ENCODE measurements at places on chromosomes 4 and X. TPM values are rescaled to one million over a fixed set of nuclear protein-coding genes. Genes with fewer than 3 reads are reported as not detected.

DNA sequence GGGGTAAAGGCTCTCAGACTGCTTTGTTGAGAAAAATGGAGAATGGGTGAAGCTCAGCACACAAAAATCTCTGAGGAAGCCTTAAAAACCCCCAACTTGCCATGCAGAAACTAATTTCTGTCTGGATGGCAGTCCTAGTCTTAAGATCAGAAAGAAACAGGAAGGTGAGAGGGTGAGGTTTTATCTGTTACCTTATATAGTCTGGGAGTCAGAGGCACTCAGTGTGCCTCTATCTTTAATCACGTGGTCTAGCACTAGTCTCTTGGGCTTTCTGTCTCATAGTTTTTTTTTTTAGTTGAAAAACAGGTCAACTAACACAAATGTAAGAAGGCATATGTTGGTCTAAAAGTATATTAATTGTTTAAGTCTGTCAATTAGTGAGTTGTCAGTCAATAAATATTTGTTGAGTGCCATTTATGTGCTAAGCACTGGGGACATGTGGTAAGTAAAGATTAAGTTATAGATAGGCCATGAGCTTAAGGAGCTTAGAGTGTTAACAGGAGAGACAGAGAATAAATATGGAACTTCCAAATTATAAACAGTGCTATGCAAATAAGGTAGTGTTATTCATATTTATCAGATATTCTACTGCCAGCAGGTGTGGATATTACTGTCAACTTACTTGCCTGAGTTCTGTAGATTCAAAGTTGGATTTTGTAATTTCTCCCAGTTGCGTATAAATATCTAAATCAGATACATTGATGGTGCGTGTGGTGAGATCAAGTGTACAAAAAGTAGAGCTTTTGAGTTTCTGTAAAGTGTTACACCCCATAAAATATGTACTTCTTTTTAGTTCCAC is 7.0 kb downstream of the CYBB start:
- H3K27ac ChIP-seq, result no peak overlapping the region
- H3K36me3 ChIP-seq, result no peaks in the 10 kb centered on the region
- no peaks in the 10 kb centered on the region for H3K4me1 ChIP-seq
- no peak overlapping the region for H3K4me3 ChIP-seq

DNA sequence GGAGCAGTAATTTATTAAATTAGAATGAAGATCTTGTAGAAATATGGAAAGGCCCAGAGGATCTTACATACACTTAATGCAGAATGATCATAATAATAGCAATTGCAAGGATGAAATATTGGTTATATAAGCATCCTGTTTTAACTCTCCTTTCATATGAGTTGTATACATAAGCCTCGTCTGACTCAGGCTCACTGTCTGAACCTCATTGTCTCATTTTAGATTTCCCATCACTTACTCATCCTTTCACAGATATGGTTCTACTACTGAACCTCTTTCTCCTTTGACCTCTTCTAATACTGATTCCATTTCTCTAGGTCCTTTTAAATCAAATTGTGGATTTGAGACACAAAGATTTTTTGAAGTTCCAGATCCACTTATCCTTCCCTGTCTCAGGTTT is 277.3 kb upstream of the TRPC5 start:
- H3K4me1 ChIP-seq, result peaks cover 12% of the 10 kb centered on the region
- H3K27me3 ChIP-seq, result no peaks in the 10 kb centered on the region
- no peak overlapping the region for H3K27ac ChIP-seq
- H3K36me3 ChIP-seq, result no peaks in the 10 kb centered on the region
- no peak for DNase-seq
- no peak overlapping the region for H3K4me3 ChIP-seq

GRCh38 chr4:47749858-47750257 is 88.0 kb downstream of the CORIN start:
- no peaks in the 10 kb centered on the region for H3K27me3 ChIP-seq
- no peak overlapping the region for H3K27ac ChIP-seq
- no peak for DNase-seq
- H3K4me3 ChIP-seq, result no peak overlapping the region

DNA sequence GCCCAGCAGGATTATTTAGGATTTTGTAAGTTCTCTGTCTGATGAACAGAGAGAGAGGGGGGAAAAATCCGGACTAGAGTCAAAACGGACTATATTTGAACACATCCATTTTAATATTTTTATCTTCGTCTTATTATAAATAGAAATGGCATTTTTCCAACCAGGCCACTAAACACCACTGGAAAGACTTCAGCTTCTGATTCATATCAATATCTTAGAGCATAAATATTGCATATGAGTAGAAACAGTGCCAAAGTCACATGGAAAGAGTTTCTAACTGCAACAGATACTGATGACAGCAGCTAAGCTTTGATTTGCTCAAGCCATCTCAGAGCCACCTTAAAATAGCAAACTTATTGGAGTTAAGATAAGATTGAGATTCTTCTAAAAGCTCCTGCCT is 456 bp downstream of the PPARGC1A start:
- no peaks in the 10 kb centered on the region for H3K36me3 ChIP-seq
- no peaks in the 10 kb centered on the region for H3K27me3 ChIP-seq

DNA sequence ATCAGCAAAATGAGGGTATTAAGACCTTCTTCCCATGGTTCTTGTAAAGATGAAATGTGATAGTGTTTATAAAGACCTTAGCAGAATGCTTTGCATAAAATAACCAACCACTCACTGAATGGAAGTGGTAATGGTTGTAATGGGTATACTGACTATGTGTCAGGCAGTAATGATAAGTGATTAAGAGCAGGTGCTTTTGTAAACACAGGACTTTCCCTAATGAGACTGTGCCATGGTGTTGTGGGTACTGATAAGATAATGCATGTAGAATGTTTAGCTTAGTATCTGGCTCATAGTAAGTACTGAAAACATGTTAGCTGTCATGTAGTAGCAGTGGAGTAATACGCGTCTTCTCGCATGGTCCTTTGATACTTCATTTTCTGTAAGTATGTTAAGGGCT is 6.9 kb downstream of the LSM6 start:
- H3K36me3 ChIP-seq, result peaks cover 10% of the 10 kb centered on the region
- H3K4me3 ChIP-seq, result no peak overlapping the region
- H3K27ac ChIP-seq, result no peak overlapping the region

- DNase-seq, result no peak
- H3K27me3 ChIP-seq, result no peaks in the 10 kb centered on the region
- H3K4me1 ChIP-seq, result no peaks in the 10 kb centered on the region
- no peak overlapping the region for H3K4me3 ChIP-seq
- no peak overlapping the region for H3K27ac ChIP-seq
These were observed 63.1 kb downstream of the FAM114A1 start for GRCh38 chr4:38930707-38931106.

Gene TMEM144
- 2.8 TPM for total RNA-seq

Gene TEX11
- 0.85 TPM for total RNA-seq

Gene ADH6
- total RNA-seq, result not detected

Gene PLAC1
- 0.83 TPM for total RNA-seq

Gene MAGEB2
- not detected for total RNA-seq

Gene SNCA
- 13.0 TPM for total RNA-seq

Gene POU3F4
- total RNA-seq, result 1.1 TPM
